ENCODE measurements at places on chromosomes 2 and 18. TPM values are rescaled to one million over a fixed set of nuclear protein-coding genes. Genes with fewer than 3 reads are reported as not detected.

DNA sequence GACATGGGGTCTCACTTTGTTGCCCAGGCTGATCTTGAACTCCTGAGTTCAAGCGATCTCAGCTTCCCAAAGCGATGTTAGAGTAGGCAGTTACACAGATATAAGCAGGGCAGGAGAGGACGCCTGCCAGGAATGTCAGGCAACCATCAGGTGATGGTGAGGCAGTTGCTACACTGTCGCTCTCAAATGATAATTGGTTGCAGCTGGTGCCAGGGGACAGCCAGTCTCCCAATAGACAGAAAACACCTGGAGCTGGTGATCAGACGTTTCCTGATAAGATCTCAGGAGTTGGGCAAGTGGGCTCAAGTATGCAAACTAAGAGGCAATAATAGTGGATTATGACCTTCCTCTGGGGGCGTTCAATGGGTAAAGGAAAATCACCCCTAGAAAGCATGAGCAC is 163.1 kb upstream of the RGPD4 start:
- DNase-seq: no peak

DNA sequence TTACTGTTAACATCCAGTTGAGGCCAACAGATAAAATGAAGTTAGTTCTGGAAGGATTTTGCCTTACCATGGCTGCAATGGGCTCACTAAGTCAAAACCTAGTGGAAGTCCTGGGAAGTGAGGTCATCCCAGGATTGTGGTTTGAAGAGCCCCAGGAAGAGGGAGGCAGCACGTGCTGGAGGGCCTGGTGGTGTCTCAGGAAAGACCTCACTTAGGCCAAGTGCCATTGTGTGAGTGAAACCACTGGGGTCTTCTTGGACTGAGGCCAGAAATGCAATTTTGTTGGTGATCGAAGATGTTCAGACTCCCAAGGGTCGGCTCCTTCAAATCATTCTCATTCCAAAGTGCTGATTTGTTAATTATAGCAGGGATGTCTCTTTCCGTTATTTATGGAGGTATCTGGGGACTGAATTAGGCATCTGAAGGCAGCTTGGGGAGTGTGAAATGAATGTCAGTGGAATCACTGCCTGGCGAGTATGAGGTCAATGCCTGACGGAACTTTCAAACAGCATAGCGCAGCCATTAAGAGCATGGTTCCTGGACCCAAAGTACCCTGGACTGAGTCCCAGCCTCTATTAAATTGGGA is 60.0 kb downstream of the IL1R2 start:
- DNase-seq: no peak

GRCh38 chr2:179444056-179444455 is 179.4 kb upstream of the SESTD1 start:
- no peak for DNase-seq

DNA sequence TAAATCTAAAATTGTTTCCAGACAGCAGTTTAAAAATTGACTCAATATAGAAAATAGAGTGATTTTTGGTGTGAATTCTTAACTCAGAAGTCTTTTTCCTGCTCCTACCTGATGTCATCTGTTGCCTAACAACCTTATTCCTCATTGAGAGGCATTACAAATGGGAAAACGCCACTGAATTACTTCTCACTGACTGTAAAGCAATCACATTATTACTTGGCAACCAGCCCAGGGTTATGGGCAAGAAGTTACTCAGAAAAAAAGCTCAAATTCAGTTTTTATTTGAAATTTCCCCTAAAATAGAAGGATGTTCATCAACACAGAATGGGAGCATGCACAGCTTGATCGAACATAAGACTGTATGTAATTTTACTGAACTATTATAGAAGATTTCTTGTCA is 201.8 kb upstream of the GULP1 start:
- DNase-seq: no peak

DNA sequence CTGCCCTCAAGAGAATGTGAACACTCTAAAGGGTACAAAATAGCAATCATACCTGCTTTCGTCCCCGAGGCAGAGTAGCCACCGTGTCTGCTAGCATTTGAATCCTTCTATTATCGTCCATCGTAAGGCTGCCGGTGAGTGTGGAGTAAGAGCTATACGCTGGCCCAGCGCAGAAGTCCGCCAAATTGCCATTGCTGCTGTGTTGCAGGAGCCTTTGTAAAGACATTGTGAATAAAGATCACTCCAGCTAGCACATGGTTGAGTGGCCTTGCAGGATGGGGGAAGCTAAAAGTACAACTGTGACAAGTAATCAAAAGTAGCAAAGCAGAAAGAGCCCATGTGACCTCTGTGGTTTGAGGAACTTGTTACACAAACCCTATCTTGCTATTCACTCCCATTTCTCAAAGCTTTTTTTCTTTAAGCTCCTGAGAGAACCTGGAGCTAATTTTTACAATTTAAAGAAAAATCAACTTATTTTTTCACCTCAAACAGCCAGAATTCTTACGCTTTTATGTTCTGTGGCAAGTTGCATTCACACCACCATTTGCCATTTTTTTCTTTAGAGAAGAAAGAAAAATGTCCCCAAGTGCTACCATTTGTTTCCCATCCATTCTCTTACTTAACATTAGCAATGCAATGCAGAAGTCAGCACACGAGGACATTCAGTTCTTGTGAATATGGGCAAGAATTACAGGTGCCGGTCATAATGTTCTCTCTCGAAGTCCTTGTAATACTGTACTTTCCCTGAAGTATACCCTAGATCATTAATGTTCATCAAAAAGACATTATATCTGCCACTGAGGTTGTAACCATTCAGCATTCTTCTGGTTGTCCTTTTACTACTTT is at the start of gene CYTIP:
Gene CYTIP (minus strand): TSS at position 295 of the 846 bp plus-strand sequence. CDS start 69 bp downstream, at position 226.
- DNase-seq: no peak

- no peak for DNase-seq
Observed at GRCh38 chr2:151902829-151903228, 74.6 kb upstream of the ARL5A start.

GRCh38 chr2:221308507-221309066 is 263.5 kb downstream of the EPHA4 start:
- DNase-seq: no peak

DNA sequence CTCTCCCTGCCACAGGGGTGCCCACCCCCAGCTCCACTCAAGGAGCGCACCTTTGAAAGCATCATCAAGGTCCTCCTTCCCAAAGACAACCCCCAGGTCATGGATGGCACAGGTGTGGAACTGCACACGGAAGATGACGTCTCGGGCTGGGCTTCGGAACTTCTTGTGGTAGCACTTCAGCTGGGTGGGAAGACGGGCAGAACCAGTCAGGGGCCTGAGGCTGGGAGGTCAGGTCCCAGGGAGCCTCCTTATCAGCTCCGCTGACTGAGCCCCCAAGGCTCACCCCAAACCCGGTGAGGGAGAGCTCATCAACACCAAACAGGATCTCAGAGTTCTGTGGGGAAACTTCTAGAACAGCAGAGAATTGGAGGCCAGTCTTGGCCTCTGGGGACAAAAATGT is 117.8 kb downstream of the TNS1 start:
- no peak for DNase-seq

GRCh38 chr2:145010635-145011034 is 490.7 kb upstream of the ZEB2 start:
- DNase-seq: no peak

LCT gene
- not detected for total RNA-seq

SOX11 gene
- not detected for total RNA-seq

AQP4 gene
- total RNA-seq: not detected

CDH2 gene
- total RNA-seq: not detected

DQX1 gene
- 1.3 TPM for total RNA-seq

IL36A gene
- not detected for total RNA-seq

STEAP3 gene
- total RNA-seq: 9.8 TPM

Data from HT-29 (cell line).